ENCODE measurements at places on chromosomes 13 and 19. TPM values are rescaled to one million over a fixed set of nuclear protein-coding genes. Genes with fewer than 3 reads are reported as not detected.

DNA sequence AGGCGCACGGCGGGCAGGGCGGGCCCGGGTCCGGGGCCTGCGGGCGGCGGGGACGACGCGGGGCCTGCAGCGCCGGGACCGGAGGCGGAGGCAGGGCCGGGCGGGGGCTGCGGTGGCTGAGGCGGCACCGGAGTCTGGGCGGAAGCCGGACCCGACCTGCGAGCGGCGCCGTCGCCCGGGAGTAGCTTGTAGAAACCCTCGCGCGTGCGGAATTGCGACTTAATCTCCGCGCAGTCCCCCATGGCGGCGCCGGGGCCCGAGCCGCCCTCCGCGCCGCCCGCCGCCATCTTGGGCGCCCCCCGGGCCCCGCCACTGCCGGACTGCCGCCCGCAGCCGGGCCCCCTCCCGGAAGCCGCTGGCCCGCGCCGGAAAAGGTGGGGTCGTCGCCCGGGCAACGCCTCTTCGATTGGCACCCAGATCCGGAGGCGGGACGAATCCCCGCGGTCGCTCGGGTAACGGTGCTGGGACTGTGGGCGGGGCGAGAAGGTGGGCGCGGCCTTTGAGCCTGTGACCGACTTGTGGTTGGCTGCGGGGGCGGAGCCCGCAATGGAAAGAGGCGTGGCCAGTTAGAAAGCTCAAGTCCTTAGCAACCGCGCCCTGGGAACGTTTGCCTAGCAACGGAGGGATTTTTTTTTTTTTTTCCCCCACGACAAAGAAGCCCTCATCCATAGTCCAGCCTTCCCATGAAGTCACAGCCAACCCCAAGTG lies at the start of gene DMWD:
Gene DMWD, minus strand, starts transcription at position 376 of the 708 bp plus-strand sequence. Its CDS starts 89 bp downstream, at position 287.
- no peaks in the 10 kb centered on the region for H3K27me3 ChIP-seq
- H3K27ac ChIP-seq: peak within 1 kb of the TSS; percentile 46
- peak within 1 kb of the TSS; percentile 90 for H3K4me3 ChIP-seq
- peak; percentile 87 for DNase-seq
- peaks cover 17% of the 10 kb centered on the region for H3K36me3 ChIP-seq

- H3K4me3 ChIP-seq: no peak overlapping the region
- no peaks in the 10 kb centered on the region for H3K36me3 ChIP-seq
- H3K27ac ChIP-seq: no peak overlapping the region
- DNase-seq: peak; percentile 56
- H3K27me3 ChIP-seq: no peaks in the 10 kb centered on the region
- H3K4me1 ChIP-seq: peaks cover 36% of the 10 kb centered on the region
Observed at GRCh38 chr13:30792285-30793000, 57.1 kb downstream of the ALOX5AP start.

DNA sequence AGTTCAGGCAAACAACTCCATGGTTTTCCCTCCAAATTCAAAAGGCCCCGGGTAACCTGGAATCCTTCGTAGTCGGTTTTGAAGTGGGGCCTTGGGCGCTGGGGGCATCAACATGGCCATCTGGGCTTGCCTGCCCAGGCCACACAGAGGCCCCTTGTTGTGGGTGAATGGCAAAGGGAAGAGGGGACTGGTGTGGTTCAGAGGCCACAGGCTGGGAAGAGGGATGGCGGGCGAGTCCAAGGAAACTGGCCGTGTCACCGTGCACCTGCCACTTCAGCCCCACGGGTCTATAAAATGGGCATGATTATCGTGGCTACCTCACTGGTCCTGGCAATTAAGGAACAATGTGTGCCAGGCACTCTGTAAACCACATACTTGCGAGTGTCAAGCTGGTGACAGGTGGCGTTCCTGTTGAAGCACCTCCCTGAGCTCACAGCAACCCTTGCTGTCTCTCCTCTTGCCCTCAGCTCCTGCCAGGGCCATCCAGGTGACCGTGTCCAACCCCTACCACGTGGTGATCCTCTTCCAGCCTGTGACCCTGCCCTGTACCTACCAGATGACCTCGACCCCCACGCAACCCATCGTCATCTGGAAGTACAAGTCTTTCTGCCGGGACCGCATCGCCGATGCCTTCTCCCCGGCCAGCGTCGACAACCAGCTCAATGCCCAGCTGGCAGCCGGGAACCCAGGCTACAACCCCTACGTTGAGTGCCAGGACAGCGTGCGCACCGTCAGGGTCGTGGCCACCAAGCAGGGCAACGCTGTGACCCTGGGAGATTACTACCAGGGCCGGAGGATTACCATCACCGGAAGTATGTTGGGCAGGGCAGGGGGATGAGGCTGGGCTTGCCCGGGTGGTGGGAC lies 1.3 kb downstream of the LSR start:
- H3K4me1 ChIP-seq: peaks cover 13% of the 10 kb centered on the region
- H3K4me3 ChIP-seq: peak overlapping the region; percentile 59
- no peak for DNase-seq
- H3K36me3 ChIP-seq: peaks cover 23% of the 10 kb centered on the region

Gene ZNF98
- 0.03 TPM for polyA plus RNA-seq

DNA sequence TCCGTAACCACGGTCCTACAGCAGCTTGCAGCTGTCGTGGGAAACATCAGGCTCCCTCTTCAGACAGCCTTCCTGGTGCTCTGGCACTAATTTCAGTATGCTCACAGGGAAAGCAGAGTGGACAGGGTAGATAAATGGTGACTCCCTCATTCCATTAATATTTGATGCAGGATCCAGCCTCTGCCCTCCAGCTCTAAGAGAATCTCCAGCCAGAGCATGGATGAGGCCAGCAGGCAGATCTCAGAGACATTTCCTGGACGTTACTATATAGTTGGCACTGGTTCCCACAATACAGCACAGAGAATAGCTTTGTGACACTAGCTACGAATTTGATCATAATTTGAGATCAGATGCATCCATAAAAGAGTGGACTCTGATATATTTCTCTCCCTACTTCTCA lies 341.4 kb downstream of the LIG4 start:
- peaks cover under 1% of the 10 kb centered on the region for H3K27me3 ChIP-seq
- no peaks in the 10 kb centered on the region for H3K36me3 ChIP-seq
- H3K27ac ChIP-seq: no peak overlapping the region
- no peaks in the 10 kb centered on the region for H3K4me1 ChIP-seq

- no peak overlapping the region for H3K27ac ChIP-seq
- DNase-seq: no peak
- H3K4me1 ChIP-seq: peaks cover 3% of the 10 kb centered on the region
Observed at GRCh38 chr19:3046698-3047495, 15.4 kb downstream of the TLE5 start.

Gene PABPC3
- polyA plus RNA-seq: 0.13 TPM

Gene UBE2M
- 82.6 TPM for polyA plus RNA-seq
